Fibroblast of the conjunctiva (primary cell): ENCODE measurements at places on chromosomes 3 and 15.
A peak's percentile ranks its signal among the peaks of the same experiment; 100 is the strongest.

- no peak for DNase-seq
These were observed 165.8 kb downstream of the PLCL2 start for GRCh38 chr3:17050506-17050905.

DNA sequence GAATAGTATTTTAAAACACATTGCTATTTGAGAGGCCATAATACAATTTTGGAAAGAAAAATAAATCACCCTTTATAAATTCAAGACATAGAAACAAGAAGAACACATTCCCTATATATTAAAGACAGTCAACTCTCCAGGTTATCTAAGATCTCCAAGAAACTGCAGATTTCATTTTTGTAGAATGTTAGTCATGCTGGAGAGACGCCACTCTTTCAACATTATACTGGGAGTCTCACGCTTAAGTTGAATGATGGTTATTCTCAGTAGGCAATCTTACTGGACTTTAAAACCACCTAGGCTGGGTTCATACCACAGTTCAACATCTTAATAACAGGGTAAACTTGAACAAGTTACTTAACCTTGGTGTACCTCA lies 3.6 kb upstream of the CHRM5 start:
- DNase-seq, result no peak

DNA sequence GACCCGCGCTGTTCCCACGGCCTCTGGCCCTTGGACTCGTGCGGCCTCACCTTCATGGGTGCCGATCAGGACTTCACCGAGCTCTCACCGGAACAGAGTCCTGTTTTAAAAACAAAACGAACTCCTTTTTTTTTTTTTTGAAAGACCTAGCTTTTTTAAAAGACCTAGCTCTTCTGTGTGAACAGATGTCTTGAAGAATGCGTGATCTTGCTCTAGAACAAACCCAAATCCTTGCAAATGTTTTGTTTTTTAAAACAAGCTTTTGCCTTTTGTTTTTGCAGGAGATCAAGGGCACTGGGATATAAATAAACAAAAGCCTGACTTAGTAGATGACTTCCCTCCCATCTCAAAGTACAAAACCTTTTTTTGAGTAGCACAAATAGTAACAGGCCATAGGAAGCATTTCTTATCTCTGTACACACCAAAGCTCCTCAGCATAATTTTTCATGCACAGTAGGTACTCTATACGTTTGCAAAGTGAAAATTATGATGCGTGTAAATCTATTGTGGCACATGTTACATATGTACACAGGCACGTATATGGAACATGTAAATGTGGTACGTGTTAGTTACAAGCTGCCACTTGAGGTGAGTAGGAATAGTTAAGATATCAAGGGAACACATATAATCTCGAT lies 1.1 kb upstream of the MSL2 start:
- no peak for DNase-seq

- no peak for DNase-seq
These were observed 21.6 kb downstream of the B3GNT5 start for GRCh38 chr3:183274609-183275008.

- DNase-seq, result no peak
These were observed 183.5 kb upstream of the LYSMD4 start for GRCh38 chr15:99916668-99917223.

- DNase-seq, result peak; percentile 77
These were observed 102.7 kb upstream of the CHD2 start for GRCh38 chr15:92797168-92798052.

- no peak for DNase-seq
These were observed 186.4 kb upstream of the TMC3 start for GRCh38 chr15:81560405-81560804.

GRCh38 chr15:63668601-63669000 lies 71.4 kb downstream of the FBXL22 start:
- no peak for DNase-seq

- DNase-seq, result no peak
These were observed 67.8 kb downstream of the RAB11A start for GRCh38 chr15:65937054-65937453.

DNA sequence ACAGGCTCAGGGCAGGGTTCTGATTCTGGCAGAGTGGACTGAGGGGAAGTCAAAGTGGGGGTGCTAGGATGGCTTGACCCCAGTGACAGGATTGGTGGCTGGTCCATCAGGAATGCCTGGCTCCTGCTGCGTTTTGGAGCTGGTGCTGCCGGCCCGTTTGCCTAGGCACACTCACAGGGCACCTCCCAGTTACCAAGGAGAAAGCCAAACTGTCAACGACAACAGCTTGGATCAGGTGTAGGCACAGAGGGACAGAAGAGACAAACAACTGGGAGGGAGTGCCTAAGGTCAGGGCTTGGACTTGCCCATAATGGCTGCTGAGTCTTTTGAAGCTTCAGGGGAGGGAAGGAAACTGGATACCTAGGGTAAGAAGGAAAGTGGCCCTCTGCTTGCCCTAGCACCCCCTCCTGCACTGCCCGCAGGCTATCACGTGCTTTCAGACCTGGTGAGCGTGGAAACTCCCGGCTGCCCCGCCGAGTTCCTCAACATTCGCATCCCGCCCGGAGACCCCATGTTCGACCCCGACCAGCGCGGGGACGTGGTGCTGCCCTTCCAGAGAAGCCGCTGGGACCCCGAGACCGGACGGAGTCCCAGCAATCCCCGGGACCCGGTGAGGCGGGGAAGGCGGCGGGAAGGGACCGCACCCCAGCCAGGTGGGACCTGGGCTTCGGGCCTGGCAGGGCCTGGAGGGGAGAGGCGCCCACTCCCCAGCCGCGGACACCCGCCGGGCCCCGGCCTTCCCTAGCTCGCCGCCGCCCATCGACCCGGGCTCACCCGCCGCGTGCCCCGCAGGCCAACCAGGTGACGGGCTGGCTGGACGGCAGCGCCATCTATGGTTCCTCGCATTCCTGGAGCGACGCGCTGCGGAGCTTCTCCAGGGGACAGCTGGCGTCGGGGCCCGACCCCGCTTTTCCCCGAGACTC lies 5.1 kb downstream of the DUOX1 start:
- DNase-seq, result no peak

DNA sequence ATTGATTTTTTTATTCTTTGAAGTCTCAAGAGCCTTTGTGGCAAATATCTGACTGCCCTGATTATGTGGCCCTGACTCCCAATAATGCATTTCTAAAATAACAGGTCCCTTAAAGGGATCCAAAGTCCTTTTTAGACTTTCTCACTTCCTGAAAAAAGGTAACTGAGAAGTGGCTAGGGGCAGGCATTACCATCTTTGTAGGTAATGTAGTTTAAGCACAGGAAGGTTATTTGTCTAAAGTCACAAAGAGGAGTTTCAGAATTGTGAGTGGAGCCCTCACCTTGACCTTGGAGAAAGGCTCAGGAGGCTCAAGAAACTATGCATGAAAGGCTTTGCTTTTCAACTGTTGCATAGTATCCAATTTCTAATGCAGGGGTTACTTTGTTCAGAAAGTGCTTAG lies 142.9 kb upstream of the MRPL3 start:
- no peak for DNase-seq

- DNase-seq, result no peak
These were observed 201.4 kb downstream of the IL5RA start for GRCh38 chr3:2908693-2909351.

DNA sequence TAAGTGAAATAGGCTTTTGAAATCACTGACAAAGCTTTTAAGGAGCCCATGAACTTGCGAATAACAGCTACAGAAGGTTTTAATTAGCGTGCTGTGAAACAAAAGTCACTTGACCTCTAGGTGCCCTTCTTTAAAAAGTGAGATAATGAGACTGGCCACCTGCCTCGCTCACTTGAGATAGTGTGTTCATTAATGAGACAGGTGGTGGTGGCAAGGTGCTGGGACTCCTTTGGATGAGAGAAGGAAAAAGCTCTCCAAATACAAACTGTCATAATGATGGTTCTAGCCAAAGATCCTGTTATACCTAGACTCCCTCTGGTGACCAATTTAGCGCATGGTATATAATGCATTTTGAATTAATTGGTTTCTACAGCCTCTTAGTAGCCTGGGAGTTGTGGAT lies 22.7 kb upstream of the IREB2 start:
- DNase-seq, result no peak

DNA sequence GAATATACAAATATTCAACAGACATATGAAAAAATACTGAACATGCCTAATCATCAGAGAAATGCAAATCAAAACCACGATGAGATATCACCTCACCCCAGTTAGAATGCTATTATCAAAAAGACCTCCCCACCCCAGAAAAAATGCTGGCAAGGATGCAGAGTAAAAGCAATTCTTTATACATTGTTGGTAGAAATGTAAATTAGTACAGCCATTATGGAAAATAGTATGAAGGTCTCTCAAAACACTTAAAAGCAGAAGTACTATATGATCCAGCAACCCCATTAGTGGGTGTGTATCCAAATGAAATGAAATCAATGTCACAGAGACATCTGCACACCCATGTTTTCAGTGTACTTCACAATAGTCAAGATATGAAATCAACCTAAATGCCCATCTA lies 308.7 kb downstream of the CHST2 start:
- DNase-seq, result no peak

DNA sequence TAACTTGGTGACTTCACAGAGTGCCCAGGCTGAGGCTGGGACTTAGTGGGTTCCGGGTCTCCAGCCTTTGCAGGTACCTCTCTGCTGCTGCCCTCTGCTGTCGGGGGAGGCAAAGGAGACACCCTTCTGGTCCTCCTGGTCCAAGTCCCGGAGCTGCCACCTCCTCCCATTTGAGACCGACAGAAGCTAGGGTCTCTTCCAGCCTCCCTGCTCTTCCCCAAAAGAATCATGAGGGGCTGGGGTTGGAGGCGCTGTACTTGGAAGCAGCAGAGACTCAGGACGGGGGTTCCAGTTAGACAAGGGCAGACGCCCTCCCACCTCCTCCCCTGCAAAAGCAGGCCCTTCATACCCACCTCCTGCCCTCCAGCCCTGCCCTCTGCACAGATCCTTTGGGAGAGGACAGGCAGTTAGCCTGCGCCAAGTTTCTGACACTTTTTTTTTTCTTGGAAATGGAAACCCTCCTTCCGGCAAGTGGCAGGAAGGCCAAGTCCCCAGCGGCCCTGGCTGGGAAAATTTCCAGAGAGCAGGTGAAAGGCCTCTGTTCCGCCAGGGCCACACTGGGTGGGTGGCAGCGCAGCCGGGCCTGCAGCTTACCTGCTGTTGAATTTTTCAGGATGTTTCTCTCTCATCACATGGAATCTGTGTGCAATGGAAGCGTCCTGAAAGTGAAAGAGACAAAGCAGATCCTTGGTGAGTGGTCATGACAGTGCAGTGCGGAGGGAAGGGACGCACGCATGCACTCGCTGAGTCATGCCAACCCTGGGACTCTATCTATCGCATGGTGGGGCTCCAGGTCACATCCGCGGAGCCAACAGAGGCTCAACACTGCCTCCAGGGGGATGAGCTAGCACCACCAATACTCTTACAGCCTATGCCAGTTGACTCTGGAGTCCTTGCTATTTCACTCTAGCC lies 119.9 kb downstream of the DGKG start:
- DNase-seq, result no peak

- no peak for DNase-seq
These were observed 488.4 kb upstream of the UBE2E2 start for GRCh38 chr3:22714749-22715148.

- DNase-seq, result no peak
These were observed 267.9 kb upstream of the THBS1 start for GRCh38 chr15:39312984-39313383.

- DNase-seq, result peak; percentile 65
These were observed 51.6 kb upstream of the C15orf39 start for GRCh38 chr15:75149867-75150709.

DNA sequence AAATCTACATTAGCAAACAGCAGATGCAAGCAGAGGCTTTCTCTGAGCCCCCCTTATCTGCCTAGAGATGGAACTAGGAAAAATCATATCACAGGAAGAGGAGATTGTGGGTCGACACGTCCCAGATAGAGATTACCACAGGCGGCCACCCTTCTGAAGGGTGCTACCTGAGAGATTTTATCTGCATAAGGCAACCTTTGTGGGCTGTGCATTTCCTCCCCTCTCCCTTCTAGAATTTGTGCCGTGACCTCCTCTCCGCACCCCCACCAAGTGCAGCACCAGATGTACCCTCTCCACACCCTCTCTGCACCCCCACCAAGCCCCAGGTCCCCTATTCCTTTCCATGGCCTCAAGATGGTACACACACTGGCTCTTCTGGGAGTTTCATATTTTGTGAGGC lies 27.4 kb downstream of the METTL6 start:
- no peak for DNase-seq

- no peak for DNase-seq
These were observed 42.9 kb downstream of the PXYLP1 start for GRCh38 chr3:141274411-141275031.

- no peak for DNase-seq
These were observed 842 bp downstream of the FSTL1 start for GRCh38 chr3:120449701-120450599.
